ENCODE measurements at places on chromosomes 5 and 9.

DNA sequence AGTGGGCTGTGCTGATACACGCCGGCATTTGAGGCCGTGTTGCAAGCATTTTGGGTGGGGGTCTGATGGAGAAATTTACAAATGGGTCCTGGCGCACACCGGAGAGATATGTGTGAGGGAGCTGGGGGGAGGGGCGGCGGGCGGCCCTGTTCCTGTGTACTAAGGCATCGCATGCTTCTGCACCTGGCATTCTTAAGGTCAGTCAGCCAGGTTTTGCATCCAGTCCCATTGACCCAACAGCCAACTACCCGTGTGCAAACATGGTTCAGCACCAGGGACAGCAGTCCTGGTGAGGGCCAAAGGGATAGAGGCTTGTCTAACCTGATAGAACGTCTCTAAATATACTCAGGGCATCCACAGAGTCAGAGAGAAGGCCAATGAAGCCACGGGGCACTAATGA lies 839 bp downstream of the GABRG2 start:
- DNase-seq, result no peak

- DNase-seq, result no peak
These were observed 674.6 kb upstream of the SEMA6A start for GRCh38 chr5:117249086-117249815.

- DNase-seq, result no peak
These were observed 940 bp upstream of the CAMK4 start for GRCh38 chr5:111223101-111223786.

- no peak for DNase-seq
These were observed 161.0 kb downstream of the ISL1 start for GRCh38 chr5:51544031-51544785.

- DNase-seq, result no peak
These were observed 43.4 kb upstream of the SH3PXD2B start for GRCh38 chr5:172497591-172498255.

DNA sequence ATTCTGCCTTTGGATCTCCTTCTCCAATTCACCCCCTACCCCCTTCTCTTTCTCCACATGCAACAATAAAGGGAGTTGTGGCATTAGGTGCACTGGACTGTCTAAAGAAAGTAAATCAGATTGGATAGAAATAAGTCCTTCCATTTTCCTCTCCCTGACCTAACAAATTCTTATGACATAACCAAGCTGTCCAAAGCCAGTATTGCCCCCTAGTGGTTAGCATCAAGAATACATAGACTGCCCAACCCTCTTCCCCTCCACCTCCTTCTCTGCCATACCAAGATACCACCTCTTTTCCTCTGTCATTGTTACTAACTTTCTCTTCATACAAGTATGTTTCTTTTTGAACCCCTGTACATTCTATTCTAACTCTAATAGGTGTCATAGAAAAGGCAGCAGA lies 45.7 kb downstream of the PPARGC1B start:
- no peak for DNase-seq

- DNase-seq, result no peak
These were observed 108.7 kb downstream of the RGS3 start for GRCh38 chr9:113572076-113572861.

DNA sequence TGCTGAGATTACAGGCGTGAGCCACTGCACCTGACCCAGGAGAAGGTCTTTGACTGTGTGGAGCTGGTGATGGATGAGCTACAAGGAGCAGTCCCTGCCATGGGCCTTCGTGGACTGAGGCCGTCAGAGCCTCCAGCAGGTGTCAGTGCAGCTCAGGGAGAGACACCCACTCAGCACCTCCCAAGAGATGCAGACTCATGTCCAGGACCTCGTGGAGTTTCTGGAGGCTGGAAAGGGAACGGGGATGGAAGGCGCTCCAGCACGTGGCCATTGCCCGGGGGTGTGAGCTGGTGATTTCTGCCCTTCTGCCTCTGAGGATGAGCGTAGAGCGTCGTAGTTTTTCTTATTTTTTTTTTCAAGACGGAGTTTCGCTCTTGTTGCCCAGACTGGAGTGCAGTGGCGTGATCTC lies 9.5 kb downstream of the TOR4A start:
- DNase-seq, result peak; percentile 56

GRCh38 chr9:34988218-34989002 lies 1.1 kb upstream of the DNAJB5 start:
- DNase-seq, result no peak

DNA sequence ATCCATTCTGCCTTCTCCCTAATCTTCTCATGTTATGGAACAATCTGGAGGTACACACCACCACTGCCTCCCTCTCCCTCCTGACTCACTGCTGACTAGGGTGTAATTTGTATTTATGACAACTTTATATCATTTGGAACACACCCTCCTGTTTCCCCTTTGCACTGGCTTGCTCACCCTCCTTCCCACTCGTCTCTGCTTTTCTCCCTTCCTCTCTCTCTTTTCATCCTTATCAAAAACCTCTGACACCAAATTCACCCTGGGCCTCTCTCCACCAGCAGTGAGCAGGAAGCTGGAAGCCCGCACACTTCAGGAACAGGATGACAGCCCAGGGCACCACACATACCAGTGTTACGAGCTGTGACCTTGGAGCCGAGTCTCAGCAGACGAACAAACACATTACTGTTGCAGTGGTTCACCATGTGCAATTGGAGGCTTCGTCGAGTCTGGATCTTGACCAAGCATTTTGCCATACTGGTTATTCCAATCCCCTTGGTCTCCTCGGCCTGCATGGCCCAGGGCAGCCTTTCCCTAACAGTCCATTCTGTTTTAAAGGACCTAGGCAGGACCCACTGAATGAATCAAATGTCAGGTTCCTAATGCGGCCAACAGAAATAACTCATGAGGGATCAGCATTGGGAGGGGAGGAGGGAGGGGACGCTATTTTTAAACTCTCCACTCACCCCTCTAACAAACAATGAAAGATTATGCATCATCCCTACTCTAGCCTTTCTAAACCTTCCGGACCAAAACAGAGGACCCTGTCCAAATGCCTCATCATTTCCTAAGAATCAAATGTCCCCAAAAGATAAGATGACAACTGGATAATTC lies 203.9 kb upstream of the RASEF start:
- no peak for DNase-seq

GRCh38 chr5:93887678-93888077 lies 146.3 kb upstream of the POU5F2 start:
- no peak for DNase-seq

All from NCI-H774 (cell line).